Kidney (tissue), 22 donors: ENCODE measurements at places on chromosomes 1 and 21. TPM values are rescaled to one million over a fixed set of nuclear protein-coding genes. Genes with fewer than 3 reads are reported as not detected.

DNA sequence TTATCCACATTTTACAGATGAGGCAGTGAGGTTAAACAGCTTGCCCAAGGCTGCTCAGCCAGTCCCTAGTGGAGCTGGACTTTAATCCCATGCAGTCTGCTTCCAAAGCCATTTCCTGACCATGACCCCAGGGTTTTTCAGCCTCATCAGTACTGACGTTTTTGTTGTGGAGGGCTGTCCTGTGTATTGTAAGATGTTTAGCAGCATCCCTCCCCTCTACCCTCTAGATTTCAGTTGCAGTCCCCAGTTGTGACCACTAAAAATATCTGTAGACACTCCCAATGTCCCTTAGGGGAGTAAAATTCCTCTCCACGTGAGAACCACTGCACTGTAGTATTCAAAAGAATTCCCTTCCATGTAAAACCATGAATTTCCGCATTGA lies 30.2 kb upstream of the C1orf105 start:
- no peak for DNase-seq

GRCh38 chr1:15722836-15723532 lies 13.1 kb upstream of the SLC25A34 start:
- no peak for DNase-seq

DNA sequence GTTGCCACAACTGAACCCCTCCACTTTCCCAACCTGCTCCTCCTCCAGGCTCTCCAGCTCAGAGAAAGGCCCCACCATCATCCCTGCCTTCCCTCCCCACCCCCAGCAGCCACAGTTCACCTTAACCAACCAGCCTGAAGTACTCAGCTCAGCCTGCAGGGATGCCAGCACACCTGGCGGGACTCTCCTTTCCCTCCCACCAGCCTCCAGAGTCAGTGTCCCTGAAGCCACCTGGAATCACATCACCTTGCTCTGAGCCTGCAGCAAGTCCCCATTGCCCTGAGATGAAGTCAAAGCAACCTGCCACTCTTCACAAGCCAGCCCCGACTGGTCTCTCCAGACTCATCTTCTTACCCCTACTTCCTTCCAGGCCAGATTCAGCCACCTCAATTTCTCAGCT lies 26.2 kb upstream of the ZC3H12A start:
- no peak for DNase-seq

- no peak for DNase-seq
Observed at GRCh38 chr21:42063191-42063570, 7.9 kb upstream of the UMODL1 start.

DNA sequence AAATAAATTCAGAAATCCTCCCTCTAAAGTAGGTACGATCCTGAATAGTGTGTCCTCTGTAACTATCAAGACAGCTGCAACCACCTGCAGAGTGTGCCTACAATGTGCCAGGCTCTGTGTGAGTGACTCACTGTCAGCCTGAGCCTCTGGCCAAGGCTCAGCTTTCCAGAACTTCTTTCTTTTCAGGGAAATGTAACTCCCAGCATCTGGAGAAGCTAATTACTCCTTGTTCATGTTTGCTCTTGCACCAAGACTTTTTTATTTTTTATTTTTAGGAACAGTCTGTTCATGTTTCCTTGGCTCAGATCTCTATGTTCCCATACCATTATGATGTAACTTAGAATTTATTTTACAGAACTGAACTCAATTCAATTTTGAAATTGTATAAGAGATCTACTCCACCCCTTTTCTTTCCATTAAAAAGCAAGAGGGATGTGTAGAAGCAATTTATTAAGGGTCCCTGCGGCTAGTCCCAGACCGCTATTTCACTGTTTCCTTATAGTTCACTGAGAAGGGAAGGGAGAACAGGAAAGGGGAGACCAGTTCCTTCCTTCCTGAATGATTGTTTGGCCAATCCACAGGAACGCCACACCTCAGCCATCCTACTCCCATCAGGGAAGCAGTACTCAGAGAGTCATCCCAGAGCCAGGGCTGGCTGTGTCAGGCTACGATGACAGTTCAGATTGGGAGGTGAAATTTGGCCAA lies 112.4 kb upstream of the ZNF648 start:
- no peak for DNase-seq

- DNase-seq, result no peak
Observed at GRCh38 chr21:33206771-33207281, 22.9 kb upstream of the IFNAR2 start.

GRCh38 chr1:16249596-16250241 lies 12.7 kb upstream of the CPLANE2 start:
- no peak for DNase-seq

The FASLG gene
- polyA plus RNA-seq, result not detected

The LCE1C gene
- polyA plus RNA-seq, result not detected
